ENCODE measurements at places on chromosomes 13 and 19.

DNA sequence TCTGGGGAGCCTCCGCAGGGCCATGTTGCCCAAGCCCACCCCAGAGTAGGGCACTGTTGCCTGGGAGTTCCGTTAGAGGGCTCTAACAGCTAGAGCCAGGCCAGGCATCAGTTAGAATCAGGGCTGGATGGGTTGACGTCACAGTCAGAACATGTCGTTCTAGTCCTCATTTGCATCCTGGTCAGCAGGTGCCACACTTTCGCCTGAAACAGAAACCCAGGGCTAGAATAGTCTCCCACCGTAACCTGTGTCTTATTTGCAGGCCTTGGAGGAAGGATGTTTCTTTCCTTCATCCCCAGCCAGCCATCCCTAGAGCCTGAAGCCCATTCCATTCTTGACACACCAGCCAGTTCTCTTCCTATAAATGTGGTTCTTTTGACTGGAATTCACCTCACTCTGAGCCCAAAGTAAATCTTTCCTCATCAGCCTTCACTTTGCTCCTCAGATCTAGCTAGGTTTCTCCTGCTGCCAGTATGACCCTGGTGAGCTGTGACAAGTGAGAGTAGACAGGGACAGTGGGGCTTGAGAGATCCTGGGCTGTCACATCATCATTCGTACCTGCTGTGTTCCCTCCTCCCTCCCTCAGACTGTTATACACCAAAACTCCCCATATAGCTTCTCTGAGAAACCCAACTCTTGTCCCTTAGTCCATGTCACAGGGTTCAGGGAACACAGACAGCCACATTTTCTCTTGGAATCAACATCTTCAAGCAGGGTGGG lies 12.2 kb upstream of the CCDC97 start:
- DNase-seq, result no peak

DNA sequence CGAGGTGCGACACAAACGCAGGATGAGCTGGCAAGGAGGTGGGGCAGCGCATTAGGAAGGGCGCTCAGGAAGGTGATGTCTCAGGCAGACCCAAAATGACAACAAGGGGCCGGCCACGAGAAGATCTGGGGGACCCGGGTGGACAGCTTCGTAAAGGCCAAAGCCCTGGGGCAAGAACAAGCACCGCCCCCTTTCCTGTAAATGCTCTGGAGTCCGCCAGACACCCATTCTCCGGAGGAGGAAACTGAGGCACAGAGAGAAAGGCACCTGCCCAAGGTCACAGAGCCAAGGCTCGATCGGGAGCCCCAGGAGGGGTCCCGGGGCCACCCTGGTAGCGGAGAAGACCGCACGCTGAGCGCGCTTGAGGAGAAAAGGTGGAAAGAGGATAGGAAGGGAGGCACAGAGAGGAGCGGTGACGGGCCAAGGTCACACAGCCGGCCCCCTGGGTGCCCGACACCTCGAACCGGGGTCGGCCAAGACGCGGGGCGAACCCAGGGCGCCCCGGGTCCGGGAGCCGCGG lies 571 bp downstream of the SAFB2 start:
- peak; percentile 14 for DNase-seq

DNA sequence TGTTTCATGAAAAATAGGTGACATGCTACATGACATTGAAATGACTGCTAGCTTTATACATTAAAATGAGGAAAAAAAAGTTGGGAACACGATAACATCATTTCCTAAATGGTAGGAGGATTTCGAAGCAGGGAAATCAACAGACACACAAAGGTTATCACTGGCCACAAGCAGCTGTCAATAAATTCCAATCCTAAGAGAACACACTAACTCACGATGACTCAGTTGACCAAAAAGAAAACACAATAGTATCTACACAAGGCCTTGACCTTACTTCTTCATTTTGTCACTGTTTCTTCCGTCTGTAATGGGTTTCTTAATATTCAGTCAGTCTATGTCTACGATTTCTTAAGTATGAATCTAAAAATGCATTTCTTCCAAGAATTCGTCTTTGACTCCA lies 36.5 kb downstream of the STARD13 start:
- no peak for DNase-seq

DNA sequence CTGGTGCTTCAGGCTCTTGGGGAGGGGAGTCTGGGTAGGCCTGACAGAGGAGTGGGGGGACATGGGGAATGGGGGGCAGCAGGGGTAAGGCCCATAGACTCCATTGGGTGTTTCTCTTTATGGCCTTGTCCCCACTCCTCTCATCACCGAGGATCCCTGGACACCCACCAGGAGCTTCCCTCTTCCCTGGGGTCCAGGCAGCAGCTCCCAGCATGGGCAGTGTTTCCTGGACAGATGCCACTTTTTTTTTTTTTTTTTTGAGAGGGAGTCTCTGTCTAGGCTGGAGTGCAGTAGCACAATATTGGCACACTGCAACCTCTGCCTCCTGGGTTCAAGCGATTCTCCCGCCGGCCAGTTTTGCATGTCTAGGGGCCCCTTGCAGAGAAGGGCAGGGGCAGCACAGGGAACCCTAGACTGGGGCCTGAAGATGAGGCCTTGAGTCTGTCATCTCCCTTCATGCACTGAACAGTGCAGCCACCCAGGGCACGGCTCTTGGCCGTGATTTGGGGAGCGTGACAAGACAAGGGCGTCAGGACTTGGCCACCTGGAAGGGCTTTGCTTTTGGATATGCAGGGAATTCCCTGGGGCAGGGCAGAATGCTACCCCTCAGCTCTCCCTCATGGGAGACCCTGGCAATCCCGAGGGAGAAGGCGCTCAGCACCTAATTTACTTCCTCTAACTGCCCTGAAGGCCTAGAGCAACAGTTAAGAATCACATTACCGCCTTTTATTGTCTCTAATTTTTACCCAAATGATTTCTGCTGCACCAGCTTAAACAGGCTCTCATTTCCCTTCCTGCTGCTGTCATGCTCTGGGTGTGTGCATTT lies 213.9 kb upstream of the ZNF536 start:
- no peak for DNase-seq

- no peak for DNase-seq
Measured at GRCh38 chr13:106343836-106344235, 191.6 kb downstream of the EFNB2 start.

GRCh38 chr19:40231544-40232424 lies 5.3 kb upstream of the CCNP start:
- no peak for DNase-seq

- DNase-seq, result no peak
Measured at GRCh38 chr19:41535029-41535622, 40.8 kb upstream of the CEACAM21 start.

DNA sequence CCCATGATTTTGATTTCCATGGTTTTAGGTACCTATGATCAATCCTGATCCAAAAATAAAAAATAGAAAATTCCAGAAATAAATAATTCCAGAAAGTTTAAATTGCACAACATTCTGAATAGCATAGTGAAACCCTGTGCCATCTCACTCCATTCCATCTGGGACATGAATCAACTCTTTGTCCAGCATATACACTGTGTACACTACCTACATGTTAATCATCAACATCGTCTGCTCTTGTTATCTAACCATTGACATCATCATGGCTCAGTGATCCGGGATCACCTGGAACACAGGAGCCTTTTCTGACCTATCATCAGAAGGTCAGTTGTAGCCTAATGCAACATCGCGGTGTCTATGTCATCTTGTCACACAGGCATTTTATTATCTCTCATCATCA lies 75.6 kb downstream of the MYO16 start:
- no peak for DNase-seq

GRCh38 chr13:106416645-106417044 lies 118.8 kb downstream of the EFNB2 start:
- DNase-seq, result no peak

DNA sequence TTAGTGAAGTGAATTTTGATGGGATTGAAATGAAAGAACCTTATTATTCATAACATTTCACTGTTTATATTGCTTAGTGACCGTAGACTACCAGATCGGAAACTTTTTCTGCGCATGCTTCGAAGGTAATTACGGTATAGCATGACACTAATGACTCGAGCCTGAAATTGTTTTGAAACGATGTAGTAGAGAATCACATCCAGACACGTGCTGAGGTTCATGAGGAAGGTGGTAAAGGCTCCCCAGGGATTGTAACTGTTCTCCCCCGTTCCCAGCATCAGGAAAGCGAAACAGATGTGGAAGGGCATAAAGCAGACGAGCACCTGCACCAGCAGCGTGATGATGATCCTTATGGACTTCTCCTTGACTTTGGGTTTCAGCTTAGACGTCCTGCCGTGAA lies 3.3 kb downstream of the GPR18 start:
- DNase-seq, result no peak

DNA sequence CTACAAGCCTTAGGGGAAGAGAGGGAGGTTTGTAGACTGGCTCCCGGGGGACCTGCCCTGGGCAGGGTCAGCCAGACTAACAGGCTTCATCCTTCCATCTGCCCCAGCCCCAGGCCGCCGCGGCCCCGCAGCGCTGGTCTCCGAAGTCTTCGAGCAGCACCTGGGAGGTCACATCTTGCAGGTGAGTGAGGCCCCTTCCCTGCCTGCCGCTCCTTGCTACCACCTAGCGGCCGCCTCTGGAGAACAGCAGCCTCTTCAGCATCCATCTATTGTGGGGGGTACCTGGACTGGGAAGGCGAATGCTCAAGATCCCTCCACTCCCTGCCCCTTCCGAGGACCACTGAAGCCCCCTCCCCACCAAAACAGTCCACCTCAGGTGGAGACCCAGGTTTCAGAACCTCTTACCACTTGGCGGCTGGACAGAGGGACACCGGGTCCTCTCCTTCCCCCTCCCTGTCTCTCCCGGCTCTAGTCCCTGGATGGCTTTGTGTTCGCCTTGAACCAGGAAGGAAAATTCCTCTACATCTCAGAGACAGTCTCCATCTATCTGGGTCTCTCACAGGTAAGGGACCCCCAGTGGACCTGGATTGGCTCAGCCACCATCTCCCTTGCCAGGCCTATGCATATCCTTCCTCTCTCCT lies 12.7 kb downstream of the NPAS1 start:
- peak; percentile 51 for DNase-seq

DNA sequence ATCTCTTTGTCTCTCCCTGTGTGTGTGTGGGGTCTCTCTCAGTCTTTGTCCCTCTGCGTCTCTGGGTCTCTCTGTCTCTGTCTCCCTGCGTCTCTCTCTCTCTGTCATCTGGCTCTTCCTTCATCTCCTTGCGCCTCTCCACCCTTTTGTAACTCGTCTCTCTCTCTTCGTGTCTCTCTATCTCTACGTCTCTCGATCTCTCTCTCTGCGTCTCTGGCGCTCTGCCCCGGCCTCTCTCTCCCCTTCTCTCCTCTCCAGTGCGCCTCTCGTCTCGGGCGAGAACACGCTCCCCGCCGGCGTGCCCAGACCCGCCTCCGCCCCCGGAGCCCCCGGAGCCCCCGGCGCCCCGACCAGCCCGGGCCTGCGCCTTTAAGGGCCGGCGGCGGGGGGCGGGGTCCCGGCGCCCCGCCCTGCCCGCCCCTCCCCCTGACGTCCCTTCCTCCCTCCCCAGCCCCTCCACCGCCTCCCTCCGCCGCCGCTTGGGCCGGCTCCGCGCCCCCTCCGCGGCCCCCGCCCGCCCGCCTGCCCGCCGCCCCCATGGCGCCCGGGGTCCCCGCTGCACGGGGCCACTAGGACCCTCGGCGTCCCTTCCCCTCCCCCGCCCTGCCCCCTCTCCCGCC lies at the start of gene MARK4:
TSS of gene MARK4 (plus strand) at position 440 of the 620 bp plus-strand sequence. CDS start 318 bp downstream, outside the sequence.
- DNase-seq, result no peak

GRCh38 chr13:88919970-88920628 lies 1248.9 kb downstream of the SLITRK5 start:
- DNase-seq, result no peak

GRCh38 chr13:92806215-92806614 lies 420.4 kb upstream of the GPC6 start:
- no peak for DNase-seq

DNA sequence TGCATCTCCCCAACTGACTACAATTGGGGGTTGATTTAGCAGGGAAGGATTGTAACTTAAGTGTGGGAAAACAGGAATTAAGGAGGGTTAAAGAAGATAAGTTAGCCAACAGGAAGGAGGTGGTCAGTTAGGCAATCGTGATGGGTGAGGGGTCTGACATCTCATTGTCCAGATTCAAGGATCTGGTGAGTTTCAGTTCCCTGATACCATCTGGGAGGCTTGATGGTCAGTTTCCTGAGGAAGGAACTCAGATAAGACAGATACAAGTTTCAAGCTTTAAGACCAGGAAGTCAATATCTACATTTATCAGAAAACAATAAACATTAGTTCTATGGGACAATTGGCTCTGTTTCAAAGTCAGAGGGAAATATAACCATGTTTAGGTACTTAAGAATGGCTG lies 601.8 kb downstream of the SLITRK6 start:
- DNase-seq, result no peak

DNA sequence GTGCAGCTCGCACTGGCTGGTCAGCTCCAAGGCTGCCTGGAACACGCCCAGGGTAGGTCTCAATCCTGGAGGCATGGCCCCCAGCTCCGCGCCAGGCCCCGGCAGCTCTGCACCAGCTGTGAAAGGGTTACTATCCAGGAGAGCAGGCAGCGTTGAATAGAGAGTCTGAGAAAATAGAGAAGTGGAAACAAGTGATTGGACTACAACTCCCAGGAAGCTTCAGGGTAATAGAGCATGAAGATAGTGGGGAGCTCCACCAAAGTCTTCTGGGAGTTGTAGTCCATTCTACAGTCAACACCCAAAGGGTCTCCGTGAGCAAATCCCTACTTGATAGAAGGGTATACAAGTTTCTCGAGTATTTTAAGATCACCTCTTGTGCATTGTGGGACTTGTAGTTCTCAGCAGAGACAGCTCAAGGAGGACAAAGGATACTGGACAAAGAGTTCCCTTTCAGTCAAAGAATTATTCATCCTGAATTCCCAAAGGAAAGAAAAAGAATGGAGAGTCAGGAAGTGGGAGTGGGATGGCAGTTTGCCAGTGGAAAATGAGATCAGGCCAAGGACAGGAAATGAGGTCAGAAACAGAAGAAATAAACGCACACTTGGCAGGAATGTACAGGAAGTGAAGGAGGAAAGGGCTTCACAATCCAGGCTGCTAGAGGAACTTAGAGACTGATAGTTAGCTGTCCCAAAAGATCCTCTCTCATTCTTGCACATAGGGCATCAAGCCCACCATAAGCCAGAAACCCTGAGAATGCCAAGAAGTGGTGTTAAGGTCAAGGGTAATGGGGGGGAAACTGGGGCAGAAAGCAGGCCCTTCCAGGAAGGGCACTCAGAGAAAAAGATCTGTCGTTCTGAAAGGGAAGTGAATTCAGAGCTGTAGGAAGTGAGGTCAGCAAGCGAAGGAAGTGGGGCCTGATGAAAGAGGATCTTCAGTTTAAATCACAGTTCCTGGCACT lies 5.5 kb upstream of the MAMSTR start:
- no peak for DNase-seq

DNA sequence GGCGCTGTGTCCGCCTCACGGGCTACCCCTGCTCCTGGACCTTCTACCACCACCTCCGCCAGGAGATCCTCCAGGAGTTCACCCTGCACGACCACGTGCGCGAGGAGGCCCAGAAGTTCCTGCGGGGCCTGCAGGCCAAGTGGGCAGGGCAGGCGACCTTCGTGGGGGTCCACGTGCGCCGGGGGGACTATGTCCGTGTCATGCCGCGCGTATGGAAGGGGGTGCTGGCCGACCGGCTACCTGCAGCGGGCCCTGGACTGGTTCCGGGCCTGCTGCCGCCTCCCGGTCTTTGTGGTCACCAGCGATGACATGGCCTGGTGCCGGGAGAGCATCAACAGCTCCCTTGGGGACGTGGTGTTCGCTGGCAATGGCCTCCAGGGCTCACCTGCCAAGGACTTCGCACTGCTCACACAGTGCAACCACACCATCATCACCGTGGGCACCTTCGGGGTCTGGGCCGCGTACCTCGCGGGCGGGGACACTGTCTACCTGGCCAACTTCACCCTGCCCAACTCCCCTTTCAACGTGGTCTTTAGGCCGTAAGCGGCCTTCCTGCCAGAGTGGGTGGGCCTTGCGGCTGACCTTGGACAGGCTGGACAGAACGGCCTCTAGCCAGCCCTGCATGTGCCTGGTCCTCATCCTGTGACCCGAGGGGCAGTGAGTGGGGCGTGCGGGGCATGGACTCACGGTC lies 7.8 kb upstream of the NTN5 start:
- DNase-seq, result no peak

Measured in activated gamma-delta T cell treated with anti-CD3 and anti-CD28 coated beads, Interleukin-2, amount 50 U/mL, for 16 hours (primary cell).